T47D (cell line): ENCODE measurements at places on chromosomes 11 and 22.

DNA sequence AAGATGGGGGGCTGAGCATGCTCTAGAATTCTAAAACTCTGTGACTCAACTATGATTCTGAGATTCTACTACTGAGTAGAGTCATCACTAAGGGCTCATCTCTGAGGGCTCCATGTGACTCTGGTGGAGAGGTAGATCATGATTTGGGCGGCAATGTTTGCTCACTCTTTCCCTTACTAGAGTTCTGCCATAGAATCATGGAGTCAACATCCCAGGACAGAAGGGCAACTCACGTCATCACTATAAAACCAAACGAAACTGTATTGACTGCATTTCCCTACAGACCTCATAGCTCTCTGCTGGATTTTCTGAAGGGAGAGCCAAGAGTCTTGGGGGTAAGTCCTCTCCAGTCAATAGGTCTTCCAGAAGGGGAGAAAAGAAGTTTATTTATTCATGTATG is at the start of gene MS4A14:
Gene MS4A14, plus strand, starts transcription at position 78 of the 400 bp plus-strand sequence. Its CDS starts 120 bp downstream, at position 198.
- no peak for DNase-seq

DNA sequence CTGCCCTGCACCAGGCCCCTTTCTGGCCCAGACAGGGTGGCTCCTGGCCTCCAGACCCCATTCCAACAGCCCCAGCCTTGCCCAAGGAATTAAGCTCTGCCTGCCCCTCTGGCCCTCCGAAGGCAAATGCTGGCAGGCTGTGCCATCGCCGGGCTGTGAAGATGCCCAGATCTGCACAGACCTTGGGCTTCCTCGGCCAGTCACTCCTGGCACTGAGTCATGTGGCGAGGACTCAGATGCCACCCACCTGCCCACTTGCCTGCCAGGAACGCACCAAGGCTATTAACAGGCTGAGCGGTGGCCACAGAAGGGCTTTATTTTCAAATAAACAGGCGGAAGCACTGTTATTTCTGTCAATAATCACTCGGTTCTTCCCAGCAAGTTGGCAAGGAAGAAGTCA is 50.3 kb upstream of the TTLL12 start:
- DNase-seq: no peak

DNA sequence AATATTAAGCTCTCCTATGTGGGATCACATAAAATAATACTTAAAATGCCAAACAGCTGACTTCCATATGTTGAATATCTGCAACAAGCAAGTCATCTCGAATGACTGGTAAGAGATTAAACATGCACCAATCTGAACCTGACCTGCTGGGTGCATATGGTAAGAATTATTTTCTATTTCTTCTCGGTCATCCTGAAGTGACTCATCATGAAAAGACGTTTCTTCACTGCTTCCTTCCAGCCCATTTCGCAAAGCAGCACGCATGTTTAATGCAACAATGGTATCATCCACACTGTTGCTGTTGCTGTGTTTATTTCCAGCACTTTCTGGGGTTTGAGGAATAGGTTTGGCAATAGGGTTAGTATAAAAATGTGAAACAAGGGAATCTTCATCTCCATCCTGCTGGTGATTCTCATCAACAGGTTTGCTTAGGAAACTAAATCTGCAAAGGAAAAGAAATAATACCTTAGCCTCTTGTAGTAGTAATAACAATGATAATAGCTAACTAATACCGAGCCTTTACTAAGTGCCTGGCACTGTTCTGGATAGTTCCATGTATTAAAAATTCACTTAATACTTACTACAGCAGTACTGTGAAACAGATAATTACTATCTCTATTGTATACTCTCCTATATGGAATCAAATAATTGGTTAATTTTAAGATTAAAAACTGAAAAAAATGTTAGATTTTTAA is 52.0 kb upstream of the CHRNA10 start:
- no peak for DNase-seq

DNA sequence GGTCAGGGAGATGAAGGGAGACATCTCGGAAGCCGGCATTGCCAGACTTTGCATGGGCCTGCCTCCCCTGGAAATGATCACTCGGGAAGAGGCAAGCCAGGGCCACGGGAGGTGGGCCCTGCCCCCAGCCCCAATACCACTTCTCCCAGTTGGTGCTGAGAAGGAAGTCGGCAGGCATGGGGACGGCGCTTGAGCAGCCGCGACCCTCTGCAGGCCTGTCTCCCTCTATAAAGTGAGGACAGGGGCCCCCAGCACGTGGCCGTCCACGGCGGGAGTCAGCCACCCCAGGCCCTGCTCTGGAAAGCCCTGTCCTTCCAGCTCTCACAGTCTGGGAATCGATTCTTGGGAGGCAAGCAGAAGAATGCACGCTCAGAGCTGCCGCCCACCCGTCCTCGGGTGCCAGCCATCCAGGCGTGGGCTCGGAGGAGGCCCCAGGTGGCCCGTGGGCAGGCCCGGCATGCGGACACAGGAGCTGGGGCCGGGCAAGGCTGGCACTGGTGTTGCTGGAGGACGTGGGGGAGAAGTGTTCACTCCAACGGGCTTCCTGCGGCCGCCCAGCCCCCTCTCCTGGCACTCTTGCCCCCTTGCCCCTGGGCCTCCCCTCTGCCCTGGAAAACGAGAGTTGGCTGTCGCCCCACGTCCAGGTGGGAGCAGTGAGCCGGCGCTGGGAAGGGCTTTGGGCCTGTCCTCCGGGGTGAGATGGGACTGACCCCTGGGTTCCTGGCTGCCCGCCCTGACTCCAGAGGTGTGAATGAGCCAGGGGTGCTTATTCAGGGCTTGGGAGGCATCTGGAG is 77.5 kb downstream of the CACNA1I start:
- no peak for DNase-seq

DNA sequence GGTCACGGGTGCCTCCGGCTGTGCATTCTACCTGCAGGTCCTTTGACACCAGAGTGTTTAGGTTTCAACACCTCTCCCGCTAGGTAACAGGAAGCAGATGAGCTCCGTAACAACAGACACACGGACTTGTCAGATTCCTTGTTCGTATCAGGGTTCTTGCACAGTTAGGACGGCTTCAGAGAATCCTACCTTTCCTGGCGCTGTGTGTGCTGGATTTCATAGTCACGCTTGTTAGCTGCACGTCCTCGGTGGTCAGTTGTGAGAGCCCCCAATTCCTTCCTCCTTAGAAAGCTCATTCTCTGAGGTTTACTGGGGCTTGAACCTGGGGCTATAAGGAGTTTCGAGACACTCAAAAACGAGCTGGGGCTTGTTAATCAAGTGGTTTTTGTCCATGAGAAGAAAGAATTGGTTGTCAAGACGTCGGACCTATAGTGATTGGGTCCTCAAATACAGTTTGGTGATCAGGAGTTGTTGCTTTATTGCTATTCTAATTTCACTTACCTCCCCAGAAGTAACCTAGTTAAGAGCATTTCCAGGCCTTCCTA is 664 bp downstream of the DDB2 start:
- peak; percentile 86 for DNase-seq

- no peak for DNase-seq
Measured at GRCh38 chr22:24037851-24038765, 27.0 kb downstream of the CABIN1 start.

DNA sequence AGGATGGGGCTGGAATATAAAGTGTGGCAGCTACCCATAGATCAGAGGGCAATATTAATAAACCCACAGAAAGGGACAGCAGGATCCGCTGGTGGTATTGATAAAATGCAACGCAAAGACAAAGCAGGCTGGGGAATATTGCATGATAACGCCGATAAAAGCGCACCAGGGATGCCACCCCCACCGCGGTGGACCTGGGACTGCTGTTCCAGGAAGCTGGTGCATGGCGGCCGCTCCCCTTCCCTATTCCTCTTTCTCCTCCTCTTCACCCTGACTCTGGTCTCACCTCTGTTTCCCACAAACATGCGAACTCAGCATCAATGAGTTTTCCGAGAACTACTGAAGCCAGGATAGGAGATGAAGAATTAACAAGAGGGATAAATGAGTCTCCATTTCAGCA is 20.2 kb downstream of the SPATA19 start:
- DNase-seq: no peak

DNA sequence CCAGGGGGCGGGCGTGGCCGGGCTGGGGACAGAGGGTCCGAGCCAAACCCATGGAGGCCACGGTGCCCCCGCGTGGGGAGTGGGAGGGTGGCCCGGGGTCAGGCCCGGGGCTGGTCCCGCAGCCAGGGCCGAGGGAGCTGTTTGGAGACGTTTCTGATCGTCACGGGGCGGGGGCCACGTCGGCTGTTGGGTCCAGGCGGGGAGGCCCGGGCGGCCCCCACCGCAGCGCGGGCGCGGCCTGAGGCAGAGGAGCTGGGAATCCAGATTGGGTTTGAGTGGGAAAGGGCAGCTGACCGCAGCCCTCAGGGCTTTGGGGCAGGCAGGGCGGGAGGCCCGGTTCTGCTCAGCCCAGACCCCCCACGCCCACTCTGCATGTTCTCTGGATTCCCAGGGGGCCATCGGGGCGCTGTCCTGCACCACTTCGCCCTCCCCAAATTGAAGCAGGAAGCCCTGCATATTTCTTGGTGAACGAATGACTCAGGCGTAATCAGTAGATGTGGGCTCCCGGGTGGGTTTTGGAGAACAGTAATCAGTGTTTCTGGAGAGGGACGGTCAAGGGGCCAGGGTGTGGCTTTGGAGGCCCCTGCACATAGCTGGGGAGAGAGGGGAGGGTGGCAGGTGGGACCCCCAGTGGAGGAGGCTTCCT is 583 bp downstream of the MRPL23 start:
- no peak for DNase-seq

DNA sequence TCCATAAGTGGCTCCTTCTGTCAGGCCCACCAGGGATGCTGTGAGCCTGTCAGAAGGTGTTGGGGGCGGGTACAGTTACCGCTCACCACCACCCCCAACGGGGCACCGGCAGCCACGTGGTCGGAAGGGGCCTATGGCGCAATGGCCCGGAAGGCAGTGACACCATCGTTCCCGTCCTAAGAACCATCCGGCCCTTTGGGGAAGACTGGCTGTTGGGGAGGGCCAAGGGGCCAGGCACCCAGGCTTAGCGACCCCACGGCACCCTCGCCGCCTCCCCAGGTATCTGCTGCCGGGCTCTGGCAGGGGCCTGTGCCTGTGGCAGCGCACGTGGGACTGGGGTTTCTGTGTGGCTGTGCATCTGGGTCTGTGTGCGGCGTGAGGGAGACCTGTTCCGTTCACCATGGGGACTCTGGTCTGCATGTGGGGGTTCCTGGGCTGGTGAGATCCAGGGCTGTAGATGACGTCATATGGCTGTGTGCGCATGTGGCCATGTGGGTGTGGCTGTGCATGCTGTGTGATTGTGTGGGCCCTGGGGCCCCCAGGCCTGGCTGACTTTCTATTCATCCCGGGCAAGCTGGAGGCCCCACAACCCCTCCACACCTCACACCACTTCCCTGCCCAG is 717 bp downstream of the OSM start:
- no peak for DNase-seq

- DNase-seq: no peak
Measured at GRCh38 chr11:131609337-131609736, 238.9 kb downstream of the NTM start.

DNA sequence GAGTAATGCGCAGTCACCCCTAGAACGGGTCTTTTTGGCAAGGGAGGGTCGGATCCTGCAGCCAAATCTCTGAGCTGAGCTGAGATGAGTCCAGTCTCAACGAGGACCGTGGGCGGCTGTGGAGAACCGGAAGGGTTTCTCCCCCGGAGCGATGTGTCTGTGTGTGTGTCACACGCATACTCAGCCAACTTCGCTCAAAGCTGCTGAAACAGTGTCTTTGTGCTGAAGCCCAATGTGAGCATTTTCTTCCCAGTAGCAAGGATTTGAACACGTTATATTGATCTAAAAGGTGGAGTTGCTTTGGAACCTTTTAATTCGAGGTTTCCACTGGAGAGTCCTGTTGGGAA is 1.4 kb upstream of the CELSR1 start:
- peak; percentile 59 for DNase-seq

DNA sequence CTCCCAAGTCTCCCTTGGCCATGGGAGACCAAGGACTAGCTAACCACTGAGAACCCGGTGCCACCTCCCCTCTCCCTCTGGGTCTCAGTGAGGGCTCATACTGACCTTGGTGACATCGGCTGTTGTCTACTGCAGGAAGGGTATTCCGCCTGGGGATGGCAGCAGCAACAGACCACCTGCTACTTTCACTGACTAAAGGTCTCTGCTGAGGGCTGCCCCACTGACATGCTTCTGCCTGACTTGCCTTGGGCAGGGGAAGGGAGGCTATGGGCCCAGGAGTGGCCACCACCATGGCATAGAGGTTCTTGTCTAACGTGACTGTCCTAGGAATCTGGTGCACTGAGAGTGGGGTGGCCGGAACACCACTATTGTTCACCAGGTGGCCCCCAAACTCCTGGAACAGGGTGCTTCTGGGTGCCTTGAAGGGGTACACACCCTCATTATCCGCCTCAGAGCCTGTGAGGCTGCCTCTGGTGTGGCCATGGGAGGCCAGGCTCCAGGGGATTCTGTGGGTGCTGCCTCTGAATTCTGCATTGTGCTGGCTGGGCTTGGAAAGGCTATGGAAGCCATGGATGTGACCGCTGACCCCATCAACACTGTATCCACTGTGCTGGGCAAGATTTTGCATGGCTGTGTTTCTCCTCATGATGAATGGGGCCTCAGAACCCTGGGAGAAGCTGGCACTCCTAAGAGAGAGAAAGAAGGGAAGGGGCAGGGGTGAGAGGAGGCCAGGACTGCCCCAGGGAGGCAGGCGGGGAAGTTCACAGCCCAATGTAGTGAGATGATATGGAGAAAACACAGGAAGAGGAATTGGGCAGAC is 38.3 kb downstream of the GAB4 start:
- no peak for DNase-seq

GRCh38 chr11:130020323-130020722 is 17.7 kb upstream of the PRDM10 start:
- no peak for DNase-seq

DNA sequence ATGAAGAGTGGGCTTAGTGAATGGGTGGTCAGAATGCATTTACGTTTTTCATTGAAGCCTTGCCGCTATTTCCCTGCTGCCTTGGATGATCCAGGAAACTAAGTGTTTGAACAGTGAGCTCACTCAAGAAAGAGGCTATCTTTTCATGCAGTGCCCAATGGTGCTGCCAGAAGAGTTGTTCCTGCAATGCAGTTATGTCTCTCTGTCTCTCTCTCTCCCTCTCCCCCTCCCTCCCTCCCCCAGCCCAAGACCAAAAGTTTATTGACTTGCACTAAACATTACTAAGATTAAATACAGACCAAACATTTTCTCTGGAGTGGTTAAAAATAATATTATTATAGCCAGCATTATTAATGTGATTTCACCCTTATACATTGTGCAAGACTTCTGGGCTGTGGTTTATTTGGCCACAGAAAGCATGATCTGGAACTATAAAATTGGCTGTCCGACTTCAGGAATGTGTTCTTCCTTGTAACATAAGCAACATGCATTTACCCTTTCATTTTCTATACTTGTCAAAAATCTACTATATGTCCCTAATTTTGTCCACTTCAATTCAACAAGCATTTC is 6.6 kb upstream of the FUT4 start:
- no peak for DNase-seq

DNA sequence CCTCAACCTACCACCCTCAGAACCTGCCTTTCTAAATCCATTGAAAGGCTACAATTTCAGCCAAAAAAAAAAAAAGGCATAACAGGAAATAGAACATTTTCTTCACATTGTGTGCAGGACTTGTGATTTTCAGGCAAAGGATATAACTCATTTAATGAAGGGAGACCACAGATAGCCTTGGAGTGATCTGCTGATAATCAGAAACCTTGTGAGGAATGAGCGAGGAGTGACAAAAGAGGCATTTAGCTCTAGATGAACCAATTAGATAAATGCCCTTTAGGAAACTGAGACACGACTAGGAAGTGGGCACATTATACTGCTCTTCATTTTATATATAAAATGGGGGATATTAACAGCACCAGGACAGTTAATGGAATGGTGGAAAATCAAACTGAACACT is 216.5 kb upstream of the GRIA4 start:
- no peak for DNase-seq
